Immature natural killer cell (primary cell): ENCODE measurements at places on chromosomes 1 and 21.

DNA sequence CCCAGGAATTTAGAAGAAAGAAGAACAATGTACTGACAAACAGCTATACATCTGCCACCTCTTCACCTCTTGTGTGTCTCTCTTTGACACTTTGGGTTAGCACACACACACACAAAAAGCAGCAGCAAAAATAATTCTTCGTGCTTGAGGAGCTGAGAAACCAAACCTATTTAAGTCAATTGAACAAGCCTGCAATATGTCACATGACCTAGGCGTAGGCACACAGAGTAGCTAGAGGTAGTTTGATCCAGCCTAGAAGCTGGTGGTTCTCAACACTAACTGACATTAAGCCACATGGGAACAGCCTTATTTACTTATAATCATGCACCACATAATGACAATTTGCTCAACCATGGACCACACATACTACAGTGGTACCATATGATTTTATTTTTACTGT, 32.3 kb downstream of the RRAGC start:
- no peak for DNase-seq

- no peak for DNase-seq
These were observed 253.0 kb downstream of the FGGY start for GRCh38 chr1:59549903-59550302.

GRCh38 chr1:45198185-45198584, 8.2 kb downstream of the ZSWIM5 start:
- no peak for DNase-seq

DNA sequence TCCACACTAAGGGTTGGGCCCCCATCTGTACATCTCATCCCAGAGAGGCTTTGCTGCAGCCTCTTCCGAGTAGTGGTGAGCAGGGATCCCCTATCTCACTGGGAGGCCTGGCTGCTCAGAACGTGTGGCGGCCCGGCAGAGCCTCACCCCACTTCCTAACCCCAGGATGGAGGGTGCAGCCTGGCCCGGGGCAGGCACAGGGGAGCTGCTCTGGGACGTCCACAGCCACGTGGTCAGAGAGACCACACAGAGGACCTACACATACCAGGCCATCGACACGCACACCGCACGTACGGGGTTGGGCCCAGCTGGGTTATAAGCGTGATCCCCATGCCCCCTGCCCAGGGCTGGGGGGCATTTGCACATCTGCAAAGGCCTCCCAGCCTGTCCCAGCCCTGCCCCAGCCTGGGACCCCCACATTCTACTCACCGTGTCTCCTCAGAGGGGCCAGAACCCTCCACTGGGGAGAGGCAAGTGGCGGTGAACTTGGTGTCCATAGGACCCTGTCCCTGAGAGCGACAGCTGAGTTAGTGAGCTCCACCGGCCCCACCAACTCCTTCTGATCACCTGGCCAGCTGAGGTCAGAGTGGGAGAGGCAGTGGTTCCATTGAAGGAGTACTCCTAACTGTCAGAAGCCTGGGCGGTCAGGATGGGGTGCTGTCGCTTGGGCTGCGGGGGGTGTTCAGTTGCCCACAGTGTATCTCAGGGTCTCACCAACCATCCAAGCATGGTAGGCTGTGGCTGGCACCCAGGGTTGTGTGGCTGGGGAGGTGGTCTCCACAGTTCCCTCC, 41.2 kb downstream of the TRIM11 start:
- DNase-seq, result no peak

- DNase-seq, result no peak
These were observed 55.9 kb downstream of the CLIC4 start for GRCh38 chr1:24801176-24801575.
